DND-41 (cell line): ENCODE measurements at places on chromosomes 5 and 9.
A peak's percentile ranks its signal among the peaks of the same experiment; 100 is the strongest.

GRCh38 chr5:178327446-178327845, 94.8 kb upstream of the PHYKPL start:
- DNase-seq: no peak

DNA sequence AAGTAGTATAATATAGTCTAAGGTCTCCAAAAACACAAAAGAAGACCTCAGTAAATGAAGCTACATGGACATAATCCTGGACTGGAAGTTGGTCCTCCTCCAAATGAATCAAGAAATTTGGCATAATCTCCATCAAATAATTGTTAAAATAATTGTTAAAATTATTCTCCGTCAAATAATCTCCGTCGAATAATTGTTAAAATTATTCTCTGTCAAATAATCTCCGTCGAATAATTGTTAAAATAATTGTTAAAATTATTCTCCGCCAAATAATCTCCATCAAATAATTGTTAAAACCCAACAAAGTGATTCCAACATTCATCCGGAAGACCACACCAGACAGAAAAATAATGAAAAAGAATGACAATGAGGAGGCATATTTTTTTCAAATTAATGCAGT, 130.6 kb downstream of the ADAMTS2 start:
- DNase-seq: no peak

GRCh38 chr5:134577022-134577795, 51.7 kb downstream of the JADE2 start:
- no peak for DNase-seq

DNA sequence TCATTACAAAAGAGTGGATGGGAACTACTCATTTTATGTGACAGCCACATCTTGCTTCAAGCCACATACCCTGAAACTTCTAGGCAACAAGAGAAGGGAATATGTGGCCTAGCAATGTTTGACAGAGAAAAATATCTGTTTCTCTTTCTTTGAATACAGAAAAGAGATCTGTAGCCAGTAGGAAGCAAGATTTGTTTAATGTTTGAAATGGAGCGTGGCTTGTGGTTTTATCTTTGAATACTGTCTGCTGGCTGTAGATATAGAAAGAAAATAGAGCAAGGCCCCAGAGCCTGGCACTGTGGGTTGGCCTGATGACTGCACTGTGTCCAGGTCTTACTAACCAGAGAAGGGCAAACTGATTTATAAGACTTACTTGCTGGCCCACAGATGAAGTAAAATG, 133.8 kb downstream of the ARHGEF28 start:
- no peak for DNase-seq

GRCh38 chr5:58107704-58108103, 352.2 kb downstream of the PLK2 start:
- no peak for DNase-seq

GRCh38 chr5:175921061-175921730, 46.9 kb downstream of the THOC3 start:
- no peak for DNase-seq

GRCh38 chr5:110873773-110874437, 135.1 kb downstream of the SLC25A46 start:
- DNase-seq: no peak

DNA sequence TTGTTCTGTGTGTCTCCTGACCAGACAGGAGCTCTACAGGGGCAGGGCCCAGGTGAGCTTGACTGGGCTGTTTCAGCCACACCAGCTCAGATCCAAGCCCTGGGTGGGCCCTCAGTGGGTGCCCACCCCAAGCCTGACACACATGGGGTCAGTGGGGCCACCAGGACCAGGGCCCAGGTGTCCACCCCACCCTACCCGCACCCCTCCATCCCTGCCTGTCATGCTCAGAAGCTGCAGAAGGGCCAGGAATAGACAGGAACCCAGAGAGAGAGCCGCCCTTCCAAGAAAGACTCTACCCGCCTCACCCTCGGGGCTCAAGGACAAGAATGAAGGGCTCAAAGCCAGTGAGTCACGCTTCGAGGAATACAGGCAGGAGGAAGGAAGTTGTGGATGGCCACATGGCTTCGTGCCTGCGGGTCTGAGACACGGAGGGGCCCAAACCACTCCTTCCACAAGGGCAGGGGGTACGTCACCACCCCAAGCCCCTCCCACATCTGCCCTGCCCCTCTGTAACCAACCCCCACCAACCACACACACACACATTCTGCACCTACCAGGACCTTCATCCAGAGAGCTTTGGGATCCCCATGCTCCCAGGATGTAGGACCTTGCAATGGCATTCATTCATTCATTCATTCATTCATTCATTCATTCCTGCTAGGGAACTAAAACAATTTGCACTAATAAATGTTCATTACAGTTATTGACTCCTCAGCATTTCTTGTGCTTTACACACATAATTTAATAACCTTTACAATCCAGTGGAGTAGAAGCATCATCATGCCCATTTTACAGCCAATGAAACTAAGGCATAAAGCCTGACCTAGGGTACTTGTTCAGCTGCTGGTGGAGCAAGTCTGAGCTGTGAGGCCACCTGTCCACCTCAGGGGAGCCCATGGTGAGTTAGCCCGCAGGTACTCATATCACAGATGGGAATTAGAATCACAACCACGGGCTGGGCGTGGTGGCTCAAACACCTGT, 55.9 kb upstream of the STXBP1 start:
- peak; percentile 78 for DNase-seq

GRCh38 chr9:134565316-134565915, 76.2 kb upstream of the COL5A1 start:
- DNase-seq: no peak

GRCh38 chr5:45521067-45521466, 175.1 kb downstream of the HCN1 start:
- DNase-seq: no peak

GRCh38 chr5:168262042-168262743, 29.3 kb upstream of the WWC1 start:
- DNase-seq: no peak

- DNase-seq: no peak
These were observed 174.2 kb downstream of the TMEM161B start for GRCh38 chr5:88094403-88094802.

DNA sequence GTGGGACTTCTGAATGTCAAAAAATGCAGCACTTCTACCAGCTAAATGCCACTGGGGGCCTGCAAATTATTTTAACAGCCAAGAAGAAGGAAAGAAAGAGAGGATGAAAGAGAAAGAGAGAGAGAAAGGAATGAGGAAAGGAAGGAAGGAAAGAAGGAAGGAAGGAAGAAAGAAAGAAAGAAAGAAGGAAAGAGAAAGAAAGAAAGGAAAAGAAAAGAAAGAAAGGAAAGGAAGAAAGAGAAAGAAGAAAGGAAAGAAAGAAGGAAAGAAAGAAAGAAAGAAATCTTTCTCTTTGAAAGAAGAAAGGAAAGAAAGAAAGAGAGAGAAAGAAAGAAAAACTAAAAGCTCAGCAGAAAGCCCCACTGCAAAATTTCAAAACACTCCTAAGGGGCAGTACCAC, 69.2 kb upstream of the SV2C start:
- DNase-seq: no peak

- DNase-seq: no peak
These were observed 17.2 kb downstream of the SGTB start for GRCh38 chr5:65704621-65705239.

DNA sequence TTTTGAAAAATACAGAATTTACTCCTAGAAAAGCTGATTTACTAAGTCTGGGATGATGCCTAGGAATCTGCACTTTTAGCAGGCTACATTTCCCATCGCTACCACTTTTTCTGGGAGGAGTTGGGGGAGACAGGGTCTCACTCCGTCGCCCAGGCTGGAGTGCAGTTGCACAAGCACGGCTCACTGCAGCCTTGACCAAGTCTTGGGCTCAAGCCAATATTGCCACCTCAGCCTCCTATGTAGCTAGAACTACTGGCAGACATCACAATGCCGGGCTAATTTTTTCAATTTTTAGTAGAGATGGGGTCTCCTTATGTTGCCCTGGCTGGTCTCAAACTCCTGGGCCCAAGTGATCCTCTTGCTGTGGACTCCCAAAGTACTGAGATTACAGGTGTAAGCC, 85.9 kb downstream of the NR6A1 start:
- DNase-seq: no peak

GRCh38 chr5:10021248-10021647, 228.4 kb downstream of the ATPSCKMT start:
- DNase-seq: no peak

- DNase-seq: no peak
These were observed 35.9 kb downstream of the FBXW2 start for GRCh38 chr9:120757026-120757913.

DNA sequence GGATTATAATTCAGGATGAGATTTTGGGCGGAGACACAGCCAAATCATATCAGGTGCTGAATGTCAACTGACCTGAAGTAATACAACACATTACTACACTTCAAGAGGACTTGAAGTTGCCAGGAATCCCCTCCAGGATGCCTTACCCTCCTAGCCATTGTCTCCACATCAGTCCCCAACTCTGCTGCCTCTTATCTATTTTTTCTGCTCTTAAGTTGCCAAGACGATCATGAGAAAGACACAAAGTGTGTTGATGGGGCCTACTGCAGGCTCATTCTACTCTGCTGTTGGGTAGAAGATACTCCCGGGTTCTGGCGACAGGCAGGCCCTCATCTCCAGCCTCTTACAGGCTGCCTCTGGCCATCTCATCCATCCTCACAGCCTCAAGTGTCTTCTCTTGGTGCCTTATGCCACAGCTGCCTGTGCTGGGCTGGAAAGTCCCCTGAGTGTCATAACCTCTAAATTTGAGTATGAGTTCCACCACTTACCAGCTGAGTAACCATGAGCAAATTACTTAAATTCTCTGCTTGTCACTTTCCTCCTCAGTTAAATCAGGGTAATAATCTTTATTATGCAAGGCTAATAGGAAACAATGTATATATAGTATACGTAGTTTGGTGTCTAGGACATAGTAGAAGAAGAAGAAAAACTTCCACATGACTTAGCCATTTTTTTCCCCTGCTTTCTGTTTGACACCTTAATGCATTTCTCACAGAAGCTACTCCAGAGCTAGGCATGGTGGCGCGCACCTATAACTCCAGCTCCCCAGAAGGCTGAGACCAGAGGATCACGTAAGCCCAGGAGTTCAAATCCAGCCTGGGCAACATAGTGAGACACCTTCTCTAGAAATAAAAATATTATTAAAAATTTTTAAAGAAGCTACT, 73.0 kb upstream of the SNX2 start:
- no peak for DNase-seq

- peak; percentile 12 for DNase-seq
These were observed 84.5 kb downstream of the FGF1 start for GRCh38 chr5:142601432-142601831.

- DNase-seq: no peak
These were observed 39.5 kb downstream of the ADAMTS12 start for GRCh38 chr5:33852319-33852718.

- DNase-seq: no peak
These were observed 16.6 kb downstream of the OTULINL start for GRCh38 chr5:14598225-14598624.

DNA sequence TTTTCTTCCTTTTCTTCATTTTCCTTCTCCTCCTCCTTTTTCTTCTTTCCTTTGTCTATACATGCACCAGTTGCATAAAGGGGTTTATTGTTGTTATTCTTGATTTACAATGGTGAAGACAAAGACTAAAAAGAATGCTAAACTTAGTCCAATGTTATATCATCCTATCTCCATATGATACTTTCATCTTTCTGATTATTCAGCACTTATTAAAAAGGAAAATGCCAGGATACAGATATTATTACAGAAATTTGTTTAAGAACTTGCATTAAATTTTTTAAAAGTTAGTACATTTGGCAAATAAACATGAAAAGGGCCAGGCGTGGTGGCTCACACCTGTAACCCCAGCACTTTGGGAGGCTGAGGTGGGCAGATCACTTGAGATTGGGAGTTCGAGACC, 1074.9 kb downstream of the EFNA5 start:
- no peak for DNase-seq

- DNase-seq: no peak
These were observed 8.0 kb downstream of the SIL1 start for GRCh38 chr5:139190125-139190524.

DNA sequence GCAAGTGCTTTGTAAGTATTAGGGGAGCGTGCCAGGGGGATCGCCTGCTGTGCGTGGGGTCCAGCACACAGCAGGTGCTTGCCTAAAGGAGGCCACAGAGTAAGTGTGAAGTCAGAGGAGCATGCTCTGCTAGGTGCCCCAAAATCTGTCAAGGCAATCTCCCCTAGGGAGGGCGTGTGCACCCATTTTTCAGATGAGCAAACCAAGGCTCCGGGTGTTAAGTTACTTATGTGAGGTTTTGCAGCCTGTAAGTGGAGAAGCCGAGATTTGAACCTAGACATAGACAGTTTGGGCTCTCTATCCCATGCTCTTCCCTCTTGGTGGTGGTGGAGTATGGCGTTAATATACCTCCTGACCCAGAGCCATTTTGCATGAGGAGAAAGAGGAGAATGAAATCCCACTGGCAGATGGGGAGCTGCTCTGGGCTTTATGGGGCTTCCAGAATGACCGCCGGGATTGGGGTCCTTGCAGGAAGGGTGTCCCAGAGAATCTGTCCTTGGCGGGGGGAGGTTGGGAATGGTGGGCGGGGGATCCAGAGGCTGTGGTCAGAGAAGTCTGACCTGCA, 14.1 kb downstream of the NDST1 start:
- no peak for DNase-seq

DNA sequence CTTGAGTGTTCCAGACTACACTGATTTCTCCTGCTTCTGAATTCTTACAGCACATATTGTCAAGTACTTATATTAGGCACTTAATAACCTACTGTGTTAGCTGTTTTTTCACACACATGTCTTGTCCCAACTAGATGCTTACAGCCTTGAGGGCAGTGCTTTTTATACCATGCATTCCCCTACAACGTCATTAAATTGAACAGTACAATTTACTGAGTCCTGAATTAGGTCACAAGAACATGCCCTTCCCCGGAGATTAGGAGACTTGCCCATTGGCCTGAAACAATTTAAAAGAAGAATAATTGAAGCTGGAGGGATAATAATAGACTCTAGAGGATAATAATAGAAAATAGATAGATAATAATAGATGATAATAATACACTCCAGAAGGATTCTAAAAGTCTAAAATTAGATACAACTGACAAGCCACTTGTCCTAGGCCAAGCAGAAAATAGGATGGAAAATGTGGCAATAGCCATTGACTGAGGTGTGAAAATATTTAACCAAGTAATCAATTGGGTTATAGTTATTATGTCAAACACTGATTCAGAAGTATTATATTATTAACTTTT, 112.6 kb upstream of the SLC12A2 start:
- no peak for DNase-seq

DNA sequence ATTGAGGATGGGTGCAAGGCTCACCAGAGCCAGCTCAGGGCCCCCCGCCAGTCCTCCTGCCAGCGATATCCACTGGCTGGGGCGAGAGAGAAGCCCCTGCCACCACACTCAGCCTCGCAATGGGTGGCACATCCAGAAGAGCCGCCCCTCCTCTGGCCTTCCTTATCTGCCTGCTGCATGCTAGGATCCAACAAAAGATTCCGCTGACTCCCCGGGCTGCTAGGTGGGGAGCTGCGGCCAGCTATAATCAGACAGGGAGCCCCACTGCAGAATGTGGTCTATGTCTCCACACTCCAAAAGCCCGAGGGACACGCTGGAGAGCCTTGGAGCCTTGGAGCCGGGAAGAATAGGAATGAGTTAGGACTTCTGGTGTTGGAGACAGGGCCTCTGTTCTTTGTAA, 32.8 kb downstream of the COL23A1 start:
- DNase-seq: no peak

GRCh38 chr9:34562135-34562745, 27.3 kb downstream of the CNTFR start:
- peak; percentile 12 for DNase-seq

GRCh38 chr9:37239224-37239859, 119.0 kb downstream of the ZCCHC7 start:
- no peak for DNase-seq
